ENCODE measurements at places on chromosomes 3 and 15. TPM values are rescaled to one million over a fixed set of nuclear protein-coding genes. Genes with fewer than 3 reads are reported as not detected.
A peak's percentile ranks its signal among the peaks of the same experiment; 100 is the strongest.

DNA sequence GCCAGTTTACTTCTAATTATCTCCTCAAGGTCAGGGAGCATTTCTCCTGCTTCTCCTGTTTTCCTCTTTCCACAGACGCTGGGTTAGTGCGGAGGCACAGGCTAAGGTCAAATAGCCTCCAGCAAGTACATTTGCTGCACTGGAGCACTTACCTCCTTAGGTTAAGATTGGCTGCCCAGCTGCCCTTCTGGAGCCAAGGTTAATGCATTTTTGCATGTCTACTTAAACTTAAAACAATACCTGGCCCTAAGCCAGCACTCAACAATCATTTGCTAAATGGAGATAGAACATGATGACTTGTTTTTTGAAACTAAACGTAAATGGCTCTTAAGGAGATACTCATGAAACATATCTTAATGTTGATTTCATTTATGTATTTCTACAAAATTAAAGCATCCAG, 83.5 kb downstream of the SSR3 start:
- DNase-seq: no peak

- DNase-seq: peak; percentile 1
These were observed 685.3 kb downstream of the GRM7 start for GRCh38 chr3:7546253-7546652.

- DNase-seq: no peak
These were observed 33.0 kb downstream of the FBXL22 start for GRCh38 chr15:63630036-63630751.

DNA sequence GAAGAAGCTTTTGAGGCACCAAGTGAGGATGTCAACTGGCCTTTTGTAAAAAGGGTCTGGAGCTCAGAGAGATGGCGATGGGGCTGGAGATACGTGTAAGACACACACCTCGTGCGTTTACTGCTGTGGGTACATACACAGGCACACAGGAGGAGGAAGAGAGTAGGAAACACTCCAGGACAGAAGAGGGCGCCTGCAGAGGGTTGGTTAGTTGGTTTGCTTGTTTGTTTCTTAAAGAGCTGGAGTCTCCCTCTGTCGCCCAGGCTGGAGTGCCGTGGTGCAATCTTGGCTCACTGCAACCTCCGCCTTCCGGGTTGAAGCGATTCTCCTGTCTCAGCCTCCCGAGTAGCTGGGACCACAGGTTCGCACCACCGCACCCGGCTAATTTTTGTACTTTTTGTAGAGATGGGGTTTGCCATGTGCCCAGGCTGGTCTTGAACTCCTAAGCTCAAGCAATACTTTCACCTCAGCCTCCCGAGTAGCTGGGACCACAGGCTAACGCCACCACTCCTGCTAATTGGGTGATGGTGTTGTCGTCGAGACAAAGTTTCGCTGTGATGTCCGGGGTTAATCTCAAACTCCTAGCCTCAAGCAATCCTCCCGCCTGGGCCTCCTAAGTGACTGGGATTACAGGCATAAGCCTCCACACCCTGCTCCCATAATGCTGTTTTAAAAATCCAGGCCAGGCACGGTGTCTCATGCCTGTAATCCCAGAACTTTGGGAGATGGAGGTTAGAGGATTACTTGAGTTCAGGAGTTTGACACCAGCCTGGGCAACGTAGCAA, 1.3 kb upstream of the PRR20G start:
- DNase-seq: no peak

Gene COL8A1
- total RNA-seq: 6.2 TPM

GRCh38 chr15:86572368-86572841, 492.7 kb downstream of the AGBL1 start:
- DNase-seq: no peak

DNA sequence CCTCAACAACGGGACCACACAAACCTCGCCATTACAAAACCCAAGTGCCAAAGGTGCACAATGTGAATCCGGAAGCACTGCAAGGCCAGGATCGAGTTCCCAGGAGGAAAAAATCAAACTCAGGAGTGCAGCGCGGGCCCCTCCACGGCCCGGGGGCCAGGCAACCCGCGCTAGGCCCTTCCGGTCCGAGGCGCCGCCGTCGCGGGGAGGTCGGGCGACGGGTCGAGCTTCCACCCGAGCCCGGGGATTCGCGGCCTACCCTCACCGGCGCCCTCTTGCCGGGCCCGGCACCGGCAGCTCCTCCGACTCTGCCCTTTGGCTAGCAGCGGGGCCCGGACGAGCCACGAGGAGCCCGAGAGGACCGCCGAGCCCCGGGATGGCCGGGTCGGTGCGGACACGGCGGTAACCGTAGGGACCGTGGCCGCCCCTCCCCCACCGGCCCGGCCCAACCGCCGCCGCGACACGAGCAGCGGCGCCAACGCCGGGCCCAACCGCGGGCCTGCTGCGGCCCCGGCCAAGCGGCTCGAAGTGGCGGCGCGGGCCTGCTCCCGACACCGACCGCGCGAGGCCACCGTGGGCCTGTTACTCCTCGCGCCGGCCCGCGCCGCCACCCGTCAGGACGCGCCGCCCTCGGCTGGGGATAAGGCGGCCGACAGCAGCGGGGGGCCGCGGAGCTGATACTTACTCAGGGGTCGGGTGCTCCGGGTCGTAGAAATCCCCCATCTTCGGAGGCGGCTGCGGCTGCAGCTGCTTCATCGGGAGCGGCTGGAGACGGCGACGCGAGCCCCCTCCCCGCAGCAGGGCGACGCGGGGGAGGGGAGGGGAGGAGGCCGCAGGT, 525 bp downstream of the SETD2 start:
- peak; percentile 55 for DNase-seq

DNA sequence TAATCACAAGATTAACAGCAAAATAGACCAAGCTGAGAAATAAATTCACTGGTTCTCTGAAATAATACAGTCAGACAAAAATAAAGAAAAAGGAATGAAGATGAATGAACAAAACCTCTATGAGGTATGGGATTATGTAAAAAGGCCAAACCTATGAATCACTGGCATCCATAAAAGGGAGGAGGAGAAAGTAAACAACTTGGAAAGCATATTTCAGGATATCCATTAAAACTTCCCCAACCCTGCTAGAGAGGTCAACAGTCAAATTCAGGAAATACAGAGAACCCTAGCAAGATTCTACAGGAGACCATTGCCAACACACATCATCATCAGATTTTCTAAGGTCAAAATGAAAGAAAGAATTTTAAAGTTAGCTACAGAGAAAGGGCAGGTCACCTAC, 649.7 kb upstream of the CBLB start:
- no peak for DNase-seq
